ENCODE measurements at places on chromosomes 4 and X.

DNA sequence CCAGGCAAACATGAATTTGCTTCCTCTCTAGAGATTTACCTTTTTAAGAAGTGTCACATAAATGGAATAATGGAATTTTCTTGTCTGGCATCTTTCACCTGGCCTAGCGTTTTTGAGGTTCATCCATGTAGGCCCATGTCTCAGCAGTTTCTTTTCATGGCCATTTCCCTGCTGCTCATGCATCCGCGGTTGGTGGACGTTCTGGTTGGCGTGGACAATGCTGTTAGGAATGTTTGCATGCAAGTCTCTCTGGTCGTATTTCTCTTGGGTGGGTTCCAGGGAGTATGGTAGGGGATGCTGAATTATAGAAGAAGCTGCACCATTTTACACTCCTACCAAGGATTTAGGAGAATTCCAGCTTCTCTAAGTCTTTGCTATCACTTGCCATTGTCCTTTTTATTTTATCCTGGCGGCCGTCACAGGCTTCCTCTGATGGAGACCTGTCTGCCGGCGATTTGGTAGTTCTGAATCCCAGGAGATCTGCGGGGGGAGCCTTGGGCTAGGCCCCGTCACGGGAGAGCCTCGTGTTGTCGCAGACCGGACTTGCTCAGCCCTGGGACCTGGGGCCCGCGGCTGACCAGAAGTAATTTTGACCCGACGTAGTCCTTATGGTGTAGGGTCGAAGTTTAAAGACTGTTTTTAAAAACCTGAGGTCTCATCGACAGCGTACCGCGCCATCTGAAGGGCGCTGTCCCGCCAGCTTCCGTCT lies 56.9 kb upstream of the TADA2B start:
- DNase-seq: no peak

GRCh38 chrX:97326456-97326855 lies 442.7 kb downstream of the RPA4 start:
- no peak for DNase-seq

- no peak for DNase-seq
These were observed 121.1 kb upstream of the SLC4A4 start for GRCh38 chr4:71217688-71218087.

DNA sequence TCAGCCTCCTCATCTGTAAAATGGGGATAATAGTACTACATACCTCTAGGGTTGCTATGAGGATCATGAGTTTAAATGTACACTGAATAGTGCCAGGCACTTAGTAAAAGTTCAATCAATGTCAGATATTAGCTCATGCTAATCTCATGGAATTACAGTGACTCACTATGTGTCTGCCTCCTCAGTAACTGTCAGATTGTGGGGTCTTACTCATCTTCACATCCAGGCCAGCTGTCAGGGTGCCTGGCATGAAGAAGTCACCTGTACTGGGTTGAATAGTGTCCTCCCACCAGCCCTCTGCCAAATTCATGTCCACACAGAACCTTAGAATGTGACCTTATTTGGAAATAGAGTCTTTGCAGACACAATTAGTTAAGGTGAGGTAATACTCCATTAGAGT lies 54.3 kb upstream of the STIM2 start:
- no peak for DNase-seq

DNA sequence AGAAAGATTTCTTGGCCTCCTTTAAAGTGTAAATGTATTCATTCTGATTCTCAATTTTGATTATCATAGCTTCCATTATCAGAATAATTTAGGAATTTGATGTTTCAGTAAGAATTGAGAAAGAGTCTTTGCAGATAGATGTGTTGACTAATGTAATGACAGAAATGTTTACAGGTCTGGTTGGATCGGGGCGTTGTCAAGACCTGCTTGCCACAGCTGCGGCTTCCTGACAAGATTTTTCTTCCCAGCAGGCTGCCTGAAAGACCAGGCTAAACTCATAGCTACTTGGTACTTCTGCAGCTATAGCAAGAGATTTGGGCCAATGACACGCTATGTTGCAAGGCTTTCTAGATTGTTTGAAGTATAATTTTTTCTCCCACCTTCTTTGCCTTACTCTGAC lies 91.5 kb upstream of the ANKRD50 start:
- no peak for DNase-seq
